ENCODE measurements at places on chromosomes 6 and 20.

DNA sequence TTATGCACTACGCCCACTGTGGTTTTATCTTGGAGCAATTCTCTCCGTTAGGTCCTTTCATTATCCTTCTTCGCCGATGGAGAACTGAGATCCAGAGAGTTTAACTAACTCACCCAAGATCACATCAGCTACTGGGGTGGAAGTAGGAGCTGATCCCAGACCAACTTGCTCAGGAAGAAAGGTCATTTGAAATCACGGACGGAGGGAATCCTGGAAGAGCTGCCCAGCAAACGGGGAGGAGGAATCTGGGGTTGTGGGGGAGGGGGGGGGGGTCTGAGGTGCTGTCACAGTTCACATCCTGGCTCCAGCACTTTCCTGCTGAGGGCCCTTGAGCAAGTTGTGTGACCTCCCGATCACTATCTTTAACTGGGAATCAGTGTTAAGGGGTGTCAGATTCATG is 62.0 kb downstream of the NPEPL1 start:
- no peak for DNase-seq

GRCh38 chr6:25278914-25279747 is at the start of gene CARMIL1:
CARMIL1 (plus strand) TSS chr6:25279374; CDS start chr6:25279796, 422 bp downstream.
- no peak for DNase-seq

DNA sequence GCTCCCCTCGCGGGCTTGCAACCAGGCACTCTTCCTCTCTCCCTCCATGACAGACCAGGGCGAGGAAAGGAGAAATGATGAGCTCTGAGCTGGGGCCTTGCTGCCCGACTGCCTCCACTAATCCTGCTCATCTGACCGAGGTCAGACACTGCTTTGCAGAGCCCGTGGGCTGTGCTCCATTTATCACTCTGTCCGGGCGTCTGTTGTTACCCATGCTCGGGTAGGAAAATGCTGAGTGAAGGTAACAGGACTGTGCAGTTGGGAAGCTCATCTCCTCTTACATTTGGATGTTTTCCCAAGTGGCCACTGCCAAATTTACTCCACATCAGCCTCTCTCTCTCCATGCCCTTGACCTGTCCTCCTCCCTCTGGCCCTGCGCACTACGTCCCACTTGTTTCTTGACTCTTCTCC is 14.6 kb downstream of the RPS6KA2 start:
- no peak for DNase-seq

DNA sequence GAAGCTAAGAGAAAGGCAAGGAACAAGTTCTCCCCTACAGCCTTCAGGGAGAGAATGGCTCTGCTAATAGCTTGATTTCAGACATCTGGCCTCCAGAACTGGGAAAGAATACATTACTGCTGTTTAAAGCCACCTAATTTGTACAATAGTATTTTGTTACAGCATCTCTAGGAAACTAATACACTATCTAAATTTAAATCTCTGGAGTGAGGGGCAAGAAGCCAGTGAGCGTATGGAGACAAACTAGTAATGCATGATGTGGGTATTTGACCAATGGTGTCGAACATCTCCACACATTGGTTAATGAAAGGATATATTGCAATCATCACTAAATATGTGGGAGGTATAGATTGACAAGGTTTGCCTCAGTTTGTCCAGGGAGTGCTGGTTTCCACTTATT is 451.5 kb downstream of the EPM2A start:
- no peak for DNase-seq

DNA sequence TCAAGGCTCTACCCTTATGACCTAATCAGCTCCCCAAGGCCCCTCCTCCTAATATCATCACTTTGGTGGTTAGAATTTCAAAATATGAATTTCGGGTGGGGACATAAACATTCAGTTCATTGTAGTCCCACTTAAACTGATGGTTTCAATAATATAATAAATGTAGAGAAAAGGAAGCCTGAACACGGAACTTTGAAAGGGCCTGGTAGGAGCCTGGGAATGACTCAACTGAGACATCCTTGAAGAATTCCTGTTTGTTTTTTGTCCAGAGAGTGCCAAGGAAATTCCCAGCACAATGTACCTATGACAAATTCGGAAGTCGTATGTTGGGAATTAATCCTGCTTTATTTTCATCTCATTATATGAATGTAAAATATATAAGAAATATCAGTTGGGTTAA is 457.9 kb downstream of the PLCB1 start:
- DNase-seq, result no peak

DNA sequence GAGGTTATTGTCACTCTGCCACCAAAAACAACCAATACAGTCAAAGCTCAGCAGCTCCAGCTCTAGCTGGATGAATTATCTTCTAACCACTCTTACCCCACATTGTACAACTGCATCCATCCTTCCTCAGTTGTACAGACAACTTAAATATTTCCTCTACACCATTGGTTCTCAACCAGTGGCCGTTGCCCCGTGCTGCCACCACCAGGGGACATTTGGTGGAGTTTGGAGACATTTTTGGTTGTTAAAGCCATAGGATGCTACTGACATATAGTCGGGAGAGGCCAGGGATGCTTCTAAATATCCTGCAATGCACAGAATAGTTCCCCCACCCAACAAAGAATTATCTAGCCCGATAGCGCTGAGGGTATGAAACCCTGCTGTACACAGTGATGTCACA is 59.3 kb downstream of the SHLD1 start:
- DNase-seq, result no peak

GRCh38 chr6:30600451-30600961 is 16.5 kb downstream of the PPP1R10 start:
- no peak for DNase-seq

DNA sequence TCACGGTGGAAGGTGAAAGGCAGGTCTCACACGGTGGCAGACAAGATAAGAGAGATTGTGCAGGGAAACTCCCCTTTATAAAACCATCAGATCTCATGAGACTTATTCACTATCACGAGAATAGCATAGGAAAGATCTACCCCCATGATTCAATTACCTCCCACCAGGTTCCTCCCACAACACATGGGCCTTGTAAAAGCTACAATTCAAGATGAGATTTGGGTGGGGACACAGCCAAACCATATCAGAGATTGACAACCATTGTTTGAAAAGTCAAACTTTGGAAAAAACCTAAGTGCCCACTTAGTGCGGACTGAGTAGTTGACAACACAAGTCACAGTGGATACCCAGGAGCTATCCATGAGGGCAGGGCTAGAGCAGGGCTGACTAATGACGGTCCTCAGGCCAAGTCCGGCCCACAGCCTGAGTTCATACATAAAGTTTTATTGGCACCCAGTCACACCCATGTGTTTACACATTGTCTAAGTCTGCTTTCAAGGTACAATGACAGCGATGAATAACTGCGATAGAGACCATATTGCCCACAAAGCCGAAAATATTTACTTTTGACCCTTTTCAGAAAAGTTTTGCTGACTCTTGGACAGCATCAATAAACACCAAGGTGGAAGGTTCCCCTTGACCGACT is 33.8 kb upstream of the PMEPA1 start:
- DNase-seq, result no peak

- no peak for DNase-seq
Measured at GRCh38 chr6:106206905-106207304, 118.7 kb downstream of the ATG5 start.

DNA sequence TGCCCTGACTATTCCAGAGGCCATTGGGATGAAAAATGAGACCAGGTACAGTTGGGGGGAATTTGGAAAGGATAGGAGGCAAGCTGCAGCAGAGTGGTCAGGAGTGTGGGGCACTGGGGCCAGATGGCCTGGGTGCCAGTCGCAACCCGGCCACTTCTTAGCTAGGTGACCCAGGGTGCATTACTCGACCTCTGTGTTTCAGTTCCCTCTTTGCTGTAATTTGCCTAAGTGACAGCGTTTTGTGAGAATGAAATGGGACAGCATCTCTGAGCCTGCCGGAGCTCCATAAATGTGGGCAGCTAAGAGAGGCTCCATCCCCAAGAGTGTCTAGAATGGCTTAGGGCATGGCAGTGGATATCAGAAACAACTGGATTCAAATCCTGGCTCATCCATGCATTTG is 13.9 kb downstream of the LRFN2 start:
- DNase-seq, result no peak

DNA sequence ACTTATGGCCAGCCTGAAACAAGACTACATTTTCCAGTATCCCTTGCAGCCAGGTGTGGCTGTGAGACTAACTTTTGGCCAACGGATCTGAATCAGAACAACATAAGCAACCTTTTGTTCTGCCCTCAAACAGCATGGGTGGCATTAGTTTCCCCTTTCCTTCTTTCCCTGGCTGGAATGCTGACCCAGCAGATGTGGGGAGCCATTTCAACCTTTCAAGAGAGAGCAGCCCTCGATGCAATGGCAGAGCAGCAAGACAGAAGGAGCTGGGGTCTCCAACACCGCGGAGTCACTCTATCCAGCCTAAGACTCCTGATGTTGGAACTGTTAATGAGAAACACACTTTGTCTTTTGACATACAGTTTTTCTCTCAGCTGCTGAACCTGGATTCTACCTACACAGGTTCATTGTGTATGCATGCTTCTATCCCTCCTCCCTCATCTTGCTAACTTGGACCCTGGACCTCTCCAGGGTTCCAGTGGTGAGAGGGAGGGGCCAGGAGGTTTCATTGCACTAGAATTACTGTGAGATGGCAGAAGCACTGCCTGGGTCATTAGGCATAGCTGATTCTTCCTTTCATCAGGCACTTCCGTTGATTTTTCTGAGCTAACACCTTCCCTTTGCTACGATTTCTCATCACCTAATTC is 28.8 kb upstream of the DDR1 start:
- no peak for DNase-seq

GRCh38 chr20:49230021-49230420 is 10.8 kb downstream of the DDX27 start:
- DNase-seq, result no peak

GRCh38 chr20:39458452-39458851 is 496.3 kb downstream of the DHX35 start:
- no peak for DNase-seq

DNA sequence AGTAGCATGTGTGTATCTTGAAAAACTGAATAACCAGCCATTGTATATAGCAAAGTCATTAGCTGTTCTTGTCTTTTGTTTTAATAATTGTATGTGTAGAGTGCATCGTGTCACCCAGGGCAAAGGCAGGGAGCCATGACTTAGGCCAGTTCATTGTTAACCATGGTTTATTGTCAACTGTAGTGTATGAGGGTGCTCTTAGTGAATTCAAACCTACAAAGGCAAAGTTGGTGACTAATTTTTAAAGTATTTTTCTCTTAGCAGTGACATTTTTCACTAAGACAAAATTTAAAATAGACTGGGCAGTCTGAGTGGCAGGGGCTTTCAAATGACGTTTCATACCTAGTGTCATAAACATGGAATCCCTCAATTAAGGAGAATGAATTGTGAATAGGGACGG is 79.0 kb downstream of the TULP4 start:
- DNase-seq, result no peak

DNA sequence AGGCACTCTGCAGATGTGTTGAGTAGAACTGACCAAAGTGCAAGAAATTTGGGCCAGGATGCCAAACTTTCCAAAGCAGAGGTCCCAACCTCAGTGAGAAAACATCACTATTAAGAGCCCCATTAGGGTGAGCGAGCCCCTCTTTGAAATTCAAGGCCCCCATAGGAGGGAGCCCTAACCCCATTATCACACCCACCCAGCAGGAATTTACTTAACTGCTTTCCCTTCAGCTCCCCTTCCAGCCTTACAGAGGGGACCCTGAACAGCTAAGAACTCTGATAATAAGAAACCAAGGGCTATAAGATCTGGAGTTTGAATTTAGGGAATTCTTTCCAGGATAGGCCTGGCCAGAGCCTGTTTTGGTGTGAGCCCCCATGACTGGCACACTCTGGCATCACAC is 130.6 kb downstream of the NFATC2 start:
- no peak for DNase-seq

GRCh38 chr6:163008626-163009025 is 280.9 kb downstream of the PACRG start:
- no peak for DNase-seq

DNA sequence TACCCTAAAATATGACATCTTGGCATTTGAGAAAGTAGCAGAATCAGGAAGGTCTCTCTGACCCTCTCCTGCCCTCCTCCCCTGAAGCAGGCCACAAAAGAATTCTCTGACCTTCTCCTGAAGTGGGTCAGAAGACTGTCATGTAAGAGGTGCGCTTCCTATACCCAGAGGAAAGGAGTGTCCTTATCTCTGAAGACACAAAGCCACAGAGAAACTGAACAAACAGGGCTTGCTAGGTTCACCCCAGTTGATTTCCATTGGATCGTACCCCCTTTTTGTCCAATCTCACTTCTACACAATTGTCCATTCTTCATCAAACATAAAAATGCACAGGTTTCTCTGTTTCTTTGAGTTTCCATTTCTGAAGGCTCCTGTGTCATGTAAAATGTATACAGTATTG is 272.0 kb upstream of the SOX4 start:
- no peak for DNase-seq

DNA sequence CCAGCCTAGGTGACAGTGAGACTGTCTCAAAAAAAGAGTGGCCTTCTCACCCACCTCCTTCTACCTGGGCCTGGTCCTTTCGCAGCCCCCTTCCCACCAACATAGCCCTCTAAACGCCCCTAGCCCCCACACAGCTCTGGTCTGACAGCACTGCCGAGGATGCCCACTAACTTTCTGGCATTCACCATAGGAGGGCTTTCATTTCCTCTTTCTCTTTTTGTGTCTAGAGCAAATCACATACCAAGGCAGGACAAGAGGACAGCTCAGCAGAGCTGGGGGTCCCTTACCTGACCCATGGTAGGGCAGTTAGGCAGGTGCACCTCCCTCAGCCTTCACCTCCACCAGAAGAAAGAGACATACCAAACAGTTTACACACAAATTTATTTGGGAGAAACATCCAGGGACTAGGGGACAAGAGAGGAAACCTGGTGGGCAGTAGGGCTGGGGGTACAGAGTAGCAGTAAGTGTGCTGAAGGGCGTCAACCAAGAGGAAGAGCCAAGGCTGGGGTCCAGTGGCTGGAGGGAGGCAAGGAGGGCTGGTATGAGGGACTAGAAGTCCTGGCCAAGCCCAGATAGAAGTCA is 4.5 kb downstream of the LY6G5C start:
- DNase-seq, result no peak

GRCh38 chr20:24468401-24469115 is 871 bp upstream of the SYNDIG1 start:
- no peak for DNase-seq

GRCh38 chr20:35773154-35773751 is 1.4 kb downstream of the PHF20 start:
- DNase-seq, result no peak

DNA sequence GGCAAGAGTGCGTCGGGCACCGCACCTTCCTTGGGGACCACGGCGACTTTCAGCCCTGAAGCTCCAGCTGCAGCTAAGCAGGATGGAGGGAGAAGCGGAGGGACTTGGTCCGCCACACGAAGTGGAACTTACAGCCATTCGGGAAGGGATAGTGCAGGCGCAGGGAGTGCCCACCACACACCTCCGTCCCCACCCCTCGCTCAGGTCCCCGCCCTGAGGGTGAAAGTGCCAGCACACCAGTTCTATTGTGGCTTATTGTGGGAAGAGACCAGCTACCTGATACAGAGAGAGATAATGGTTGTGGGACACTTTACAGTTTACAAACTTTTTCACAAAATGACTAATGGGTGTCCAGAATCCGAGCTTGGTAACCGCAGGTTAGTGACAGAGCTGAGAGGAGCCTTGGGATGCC is 76.1 kb downstream of the IRF4 start:
- no peak for DNase-seq

- DNase-seq, result no peak
Measured at GRCh38 chr6:3137057-3137777, 18.7 kb downstream of the BPHL start.

GRCh38 chr20:11101696-11102095 is 427.9 kb upstream of the JAG1 start:
- no peak for DNase-seq

Measured in urinary bladder (tissue), 4 donors.